ENCODE measurements at places on chromosomes 4 and X.
A peak's percentile ranks its signal among the peaks of the same experiment; 100 is the strongest.

- no peak for DNase-seq
Measured at GRCh38 chr4:55868581-55869090, 15.2 kb downstream of the EXOC1 start.

DNA sequence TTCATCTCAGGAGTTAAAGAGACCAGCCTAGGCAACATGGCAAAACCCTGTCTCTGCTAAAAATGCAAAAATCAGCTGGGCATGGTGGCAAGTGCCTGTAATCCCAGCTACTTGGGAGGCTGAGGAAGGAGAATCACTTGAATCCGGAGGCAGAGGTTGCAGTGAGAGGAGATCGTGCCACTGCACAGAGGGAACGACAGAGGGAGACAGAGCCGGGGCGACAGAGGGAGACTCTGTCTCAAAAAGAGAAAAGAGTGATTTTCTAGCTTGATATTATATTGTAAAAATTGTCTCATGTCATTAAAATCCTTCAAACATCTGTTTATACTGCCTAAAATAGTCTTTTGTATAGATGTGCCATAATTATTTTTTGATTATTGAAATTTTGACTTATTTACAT is 225.4 kb upstream of the AGA start:
- no peak for DNase-seq

GRCh38 chr4:87005690-87006425 is 71.0 kb downstream of the AFF1 start:
- peak; percentile 59 for DNase-seq

DNA sequence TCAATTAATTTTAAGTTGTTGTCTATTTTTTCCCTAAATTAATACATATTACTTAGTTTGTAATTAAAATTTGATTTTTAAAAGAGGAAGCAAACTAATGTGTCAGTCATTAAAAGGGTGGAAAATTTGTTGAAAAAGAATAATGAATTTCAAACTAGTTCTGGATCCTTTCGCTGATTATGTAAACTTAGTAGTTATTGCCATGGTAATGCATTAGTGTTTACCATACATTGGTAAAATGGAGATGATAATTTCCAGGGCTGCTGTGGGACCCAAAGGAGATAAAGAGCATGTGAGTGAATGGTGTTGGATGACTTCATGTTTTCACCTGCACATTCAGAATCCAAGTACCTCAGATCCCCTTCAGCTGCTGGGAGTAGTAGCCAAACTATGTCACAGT is 6.5 kb downstream of the BEX3 start:
- DNase-seq = no peak

- no peak for DNase-seq
Measured at GRCh38 chrX:3280706-3281105, 65.7 kb downstream of the MXRA5 start.

- DNase-seq = no peak
Measured at GRCh38 chr4:152535360-152535902, 461 bp downstream of the FBXW7 start.

DNA sequence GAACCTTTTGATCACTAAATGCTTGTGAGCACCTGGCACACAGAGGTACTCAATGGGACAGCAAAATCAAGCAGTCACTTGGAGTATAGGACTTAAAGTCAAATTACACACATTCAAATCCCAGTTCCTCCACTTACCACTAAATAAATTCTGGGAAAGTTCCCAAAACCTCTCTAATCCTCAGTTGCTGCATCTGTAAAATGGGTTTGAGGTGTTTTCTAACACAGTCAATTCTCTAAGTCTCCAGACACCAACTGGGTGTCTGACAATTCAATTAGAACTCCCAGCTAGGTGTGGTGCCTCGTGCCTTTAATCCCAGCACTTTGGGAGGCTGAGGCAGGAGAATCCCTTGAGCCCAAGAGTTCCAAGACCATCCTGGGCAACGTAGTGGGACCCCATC is 19.0 kb downstream of the QDPR start:
- no peak for DNase-seq

Data from Ammon's horn (tissue), 1 donor.